Urinary bladder (tissue), 4 donors: ENCODE measurements at places on chromosomes 11 and 22. TPM values are rescaled to one million over a fixed set of nuclear protein-coding genes. Genes with fewer than 3 reads are reported as not detected.

The DMC1 gene
- total RNA-seq, result 6.9 TPM

The GATD1 gene
- total RNA-seq, result 26.4 TPM

The PAX6 gene
- total RNA-seq, result not detected

The KCNJ4 gene
- total RNA-seq, result not detected

The ABCG4 gene
- 0.95 TPM for total RNA-seq

The MS4A10 gene
- total RNA-seq, result not detected

The TOP3B gene
- 20.7 TPM for total RNA-seq

The B4GALNT4 gene
- total RNA-seq, result 13.4 TPM

The KCNJ11 gene
- 1.4 TPM for total RNA-seq

The RASSF10 gene
- 1.0 TPM for total RNA-seq

The TMEM191B gene
- not detected for total RNA-seq

The IFITM5 gene
- not detected for total RNA-seq

The ACR gene
- total RNA-seq, result not detected

The PRR33 gene
- not detected for total RNA-seq

The ACTN3 gene
- not detected for total RNA-seq

The KCNK7 gene
- 0.63 TPM for total RNA-seq

The TMEM45B gene
- total RNA-seq, result 18.2 TPM

The RIMBP3B gene
- 0.11 TPM for total RNA-seq
